GM04504 (cell line): ENCODE measurements at places on chromosomes 11 and 22.

DNA sequence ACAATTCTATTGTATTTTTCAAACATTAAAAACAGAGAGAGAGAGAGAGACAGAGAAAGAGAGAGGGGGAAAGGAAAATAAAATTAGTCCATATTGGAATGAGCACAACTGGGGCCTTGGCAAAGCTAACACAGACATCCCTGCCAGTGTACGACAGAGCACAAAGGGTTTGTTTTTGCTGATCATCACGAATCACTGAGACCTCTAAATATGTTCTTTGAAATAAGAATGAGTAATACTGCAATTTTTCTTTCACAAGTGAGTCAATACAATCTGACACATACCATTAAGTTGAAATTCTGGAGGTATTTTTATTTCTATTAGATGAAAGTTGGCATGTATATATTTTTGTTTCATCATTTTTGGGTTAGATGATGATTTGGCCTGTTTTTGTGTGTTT, 27.0 kb upstream of the LRRC4C start:
- no peak for DNase-seq

DNA sequence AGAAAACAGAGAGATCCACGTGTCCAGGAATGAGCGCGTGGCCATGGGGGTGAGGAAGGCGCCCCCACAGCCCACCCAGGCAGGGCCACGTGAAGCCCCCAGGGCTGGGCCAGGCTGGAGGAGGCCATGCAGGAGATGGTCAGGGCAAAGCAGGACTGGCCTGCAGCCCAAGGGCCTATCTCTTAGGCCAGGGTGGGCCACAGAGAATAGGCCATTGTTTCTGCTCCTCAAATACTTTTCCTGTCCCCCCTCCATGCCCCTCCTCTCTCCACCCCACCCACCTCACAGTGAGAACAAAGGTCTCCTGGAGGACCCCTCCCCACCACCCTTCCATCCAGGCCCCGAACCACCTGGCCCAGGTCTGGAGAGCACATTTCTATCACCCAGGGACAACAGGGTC, 8.3 kb upstream of the CDC42EP1 start:
- DNase-seq, result no peak

DNA sequence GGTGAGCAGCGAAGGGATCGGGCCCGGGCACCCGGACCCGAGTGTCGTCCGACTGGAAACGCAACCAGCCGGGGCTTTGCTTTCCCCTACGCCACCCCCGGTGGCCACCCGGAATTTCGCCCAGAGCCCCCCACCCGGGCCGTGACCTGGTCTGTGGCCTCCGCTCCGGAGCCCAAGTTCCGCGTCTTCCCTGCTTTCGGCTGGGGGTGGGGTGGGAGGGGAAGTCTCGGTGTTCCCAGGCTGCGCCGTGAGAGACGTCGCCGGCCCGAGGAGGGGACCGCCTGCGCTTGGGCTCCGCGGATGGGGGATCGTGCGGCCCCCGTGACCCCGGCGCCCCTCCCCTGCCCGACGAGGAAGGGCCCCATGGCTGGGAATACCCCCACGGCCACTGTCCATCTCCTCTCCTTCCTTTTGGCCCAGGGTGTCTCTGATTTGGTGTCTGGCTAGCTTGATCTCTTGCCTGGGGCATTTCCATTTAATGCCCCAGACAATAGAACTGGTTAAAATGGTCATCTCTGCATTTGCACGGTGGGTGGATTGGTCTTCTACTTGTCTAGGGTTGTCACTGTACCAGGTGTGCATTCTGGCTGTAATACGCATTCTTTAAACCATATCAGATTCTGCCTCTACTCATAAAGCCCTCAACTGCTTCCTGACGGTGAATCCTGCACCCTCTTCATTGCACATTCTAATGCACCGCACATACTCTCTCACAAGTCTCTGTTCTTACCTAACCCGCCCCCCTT, 789 bp downstream of the SIK2 start:
- no peak for DNase-seq

GRCh38 chr11:31882951-31883392, 71.8 kb upstream of the PAX6 start:
- no peak for DNase-seq

DNA sequence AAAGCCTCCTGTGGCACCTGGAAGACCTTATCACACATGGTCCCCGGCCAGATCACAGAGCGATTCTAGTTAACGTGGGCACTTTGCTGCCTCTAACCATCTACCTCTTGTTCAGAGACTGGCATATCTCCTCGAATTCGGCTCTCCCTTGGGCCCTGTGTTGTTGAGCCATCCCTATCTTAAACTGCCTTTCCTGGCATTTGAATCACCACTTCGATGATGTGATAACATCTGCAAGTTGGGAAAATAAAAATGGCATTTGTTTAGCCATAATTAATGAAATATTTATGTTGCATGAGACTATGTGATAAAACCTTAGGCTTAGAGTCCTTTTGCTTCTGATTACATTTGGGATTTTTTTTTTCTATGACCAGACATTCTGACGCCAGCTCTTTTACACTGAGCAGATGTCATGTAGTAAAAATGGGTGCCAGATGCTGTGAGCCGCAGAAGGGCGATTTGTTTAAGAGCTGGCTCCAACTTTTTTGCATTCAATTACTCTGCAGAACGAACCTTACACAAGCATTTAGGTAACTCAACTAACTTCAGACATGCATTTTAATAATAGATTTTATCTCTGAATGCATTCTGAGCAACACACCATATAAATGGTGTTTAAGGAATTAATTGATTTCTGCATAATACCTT, 58.5 kb upstream of the PARVA start:
- peak; percentile 83 for DNase-seq

GRCh38 chr22:30252411-30253204, 6.0 kb upstream of the LIF start:
- DNase-seq, result no peak

- DNase-seq, result no peak
Measured at GRCh38 chr11:94504689-94505293, 7.5 kb upstream of the C11orf97 start.

DNA sequence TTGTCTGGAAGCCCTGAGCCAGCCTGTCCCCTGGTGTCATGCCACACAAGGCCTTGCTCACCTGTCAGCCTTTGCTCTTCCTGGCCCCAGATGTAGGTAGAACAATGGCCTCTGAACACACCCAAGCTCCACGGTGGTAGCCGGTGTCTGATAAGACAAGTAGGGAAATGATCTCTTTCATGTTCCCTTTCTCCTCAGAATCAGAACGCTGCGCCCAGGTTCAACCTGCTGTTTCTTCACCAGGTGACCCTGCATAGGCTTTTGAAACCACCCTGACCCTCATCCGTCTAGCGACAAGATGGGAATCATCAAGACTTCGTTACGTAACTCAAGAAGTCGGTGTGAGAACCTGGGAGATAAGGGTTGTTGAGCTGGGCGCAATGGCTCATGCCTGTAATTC, 28.7 kb upstream of the YWHAH start:
- DNase-seq, result no peak

DNA sequence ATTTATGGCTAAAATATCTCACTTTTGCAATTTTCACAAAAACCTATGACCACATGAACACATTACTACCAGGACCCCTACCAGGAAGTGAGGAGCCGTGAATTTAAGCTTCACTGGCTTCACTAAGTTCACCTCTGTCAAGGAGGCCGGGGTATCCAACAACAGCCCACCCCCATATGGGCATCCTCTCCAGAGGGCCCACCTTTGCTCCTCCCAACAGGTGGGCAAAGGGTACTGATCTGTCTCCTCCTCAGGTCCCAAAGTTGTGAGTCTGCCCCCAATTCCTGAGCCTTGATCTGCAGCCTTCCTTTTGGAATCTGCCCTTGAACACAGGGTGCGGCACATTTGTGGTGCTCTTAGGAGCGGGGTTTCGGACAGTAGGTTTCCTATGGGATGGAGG, 66.9 kb downstream of the OTOG start:
- no peak for DNase-seq

DNA sequence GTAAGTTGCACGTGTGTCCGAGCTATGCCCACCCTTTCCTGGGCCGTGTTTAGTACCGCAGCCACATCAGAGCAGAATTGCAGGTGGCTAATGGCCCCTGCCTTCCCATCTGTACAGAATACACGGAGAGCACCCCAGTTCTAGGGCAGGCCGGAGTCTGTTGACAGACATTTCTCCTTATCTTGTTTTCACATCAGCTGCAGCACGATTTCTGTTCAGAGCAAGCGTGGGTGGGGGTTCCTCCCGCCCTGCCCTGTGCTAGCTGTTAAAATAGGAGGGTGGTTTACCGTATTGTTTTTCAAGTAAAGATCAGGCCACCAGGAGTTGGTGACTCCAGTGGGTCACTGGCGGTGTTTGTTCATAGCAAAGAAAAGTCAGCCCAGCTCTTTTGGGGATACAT, 41.1 kb downstream of the UBASH3B start:
- no peak for DNase-seq

- DNase-seq, result no peak
Measured at GRCh38 chr11:6911948-6912347, 8.9 kb upstream of the OR2D3 start.

DNA sequence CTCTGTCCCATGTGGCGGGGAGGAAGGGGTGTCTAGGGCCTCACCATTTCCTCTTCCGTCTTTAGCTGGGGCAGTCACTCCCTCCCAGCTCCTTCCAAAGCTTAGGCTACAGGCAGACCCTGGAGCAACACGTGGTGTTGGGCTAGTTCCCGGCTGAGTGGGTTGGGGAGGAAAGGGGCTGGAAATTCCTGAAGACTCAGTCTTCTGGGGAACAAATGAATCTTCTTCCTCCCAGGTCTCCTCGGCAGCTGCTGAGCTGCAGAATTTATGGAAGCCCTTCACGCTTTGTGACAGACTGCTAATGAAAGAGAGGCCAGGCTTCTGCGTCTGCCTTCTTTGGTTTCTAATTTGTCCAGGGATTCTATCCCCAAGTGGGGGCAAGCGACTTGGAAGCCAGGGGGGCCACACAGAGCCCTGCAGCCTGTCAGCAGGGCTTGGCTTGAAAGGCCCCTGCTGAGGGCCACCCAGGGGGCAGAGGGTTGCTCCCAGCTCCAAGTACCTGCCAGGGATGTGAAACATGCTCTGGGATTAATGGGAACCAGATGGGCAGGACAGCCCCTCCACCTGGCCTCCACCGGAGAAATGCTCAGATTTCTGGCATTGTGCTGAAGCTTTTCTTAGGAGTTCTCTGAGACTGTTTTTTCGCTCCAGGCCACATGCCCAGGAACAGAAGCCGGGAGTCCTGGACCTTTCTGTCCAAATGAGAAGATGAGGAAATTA, 123.1 kb downstream of the PKNOX2 start:
- no peak for DNase-seq

DNA sequence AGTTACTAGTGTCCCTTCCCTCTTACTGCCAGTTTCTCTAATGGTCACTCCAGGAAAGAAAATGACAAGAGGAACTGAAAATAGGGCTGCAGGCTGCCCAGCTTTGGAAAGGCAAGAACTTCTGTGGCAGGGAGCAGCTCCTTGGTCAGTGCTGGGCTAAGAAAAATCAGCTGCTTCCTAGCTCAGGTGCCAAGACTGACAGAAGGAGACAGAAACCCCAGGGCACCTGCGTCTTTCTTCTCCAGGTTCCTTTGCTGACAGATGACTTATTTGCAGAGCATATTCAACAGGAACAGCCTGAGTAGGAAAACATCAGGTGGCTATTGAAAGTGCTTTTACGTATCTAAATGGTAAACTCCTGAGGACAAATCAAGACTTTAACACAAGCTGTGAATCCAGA, 25.4 kb downstream of the MAML2 start:
- DNase-seq, result no peak

DNA sequence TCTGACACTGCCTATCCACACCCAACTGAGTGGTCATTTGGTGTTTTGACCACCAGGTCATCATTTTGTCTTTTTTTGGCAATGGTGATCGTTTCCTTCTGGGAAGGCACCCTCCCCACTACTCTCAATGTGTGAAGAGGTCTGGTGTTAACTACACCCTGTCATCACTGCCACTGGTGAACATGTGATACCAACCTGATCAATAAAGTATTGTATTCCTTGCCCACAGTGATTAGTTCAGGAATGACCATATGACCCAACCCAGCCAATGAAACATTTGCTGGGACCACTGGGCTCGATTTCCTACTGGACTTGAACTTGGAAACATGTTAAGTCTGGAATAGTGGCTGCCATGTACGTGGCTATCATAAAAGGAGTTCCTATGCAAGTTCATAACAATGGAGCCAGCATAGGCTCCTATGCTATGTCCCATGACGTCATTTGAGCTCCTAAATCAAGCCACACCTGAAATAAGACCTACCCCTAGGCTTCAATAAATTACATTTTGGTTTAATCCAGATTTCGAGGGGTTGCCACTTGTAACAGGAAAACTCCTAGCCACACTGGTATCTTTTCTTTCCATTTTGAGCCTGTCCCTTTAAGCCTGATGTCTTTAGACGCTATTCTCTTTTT, 51.1 kb downstream of the CHST1 start:
- DNase-seq, result no peak

DNA sequence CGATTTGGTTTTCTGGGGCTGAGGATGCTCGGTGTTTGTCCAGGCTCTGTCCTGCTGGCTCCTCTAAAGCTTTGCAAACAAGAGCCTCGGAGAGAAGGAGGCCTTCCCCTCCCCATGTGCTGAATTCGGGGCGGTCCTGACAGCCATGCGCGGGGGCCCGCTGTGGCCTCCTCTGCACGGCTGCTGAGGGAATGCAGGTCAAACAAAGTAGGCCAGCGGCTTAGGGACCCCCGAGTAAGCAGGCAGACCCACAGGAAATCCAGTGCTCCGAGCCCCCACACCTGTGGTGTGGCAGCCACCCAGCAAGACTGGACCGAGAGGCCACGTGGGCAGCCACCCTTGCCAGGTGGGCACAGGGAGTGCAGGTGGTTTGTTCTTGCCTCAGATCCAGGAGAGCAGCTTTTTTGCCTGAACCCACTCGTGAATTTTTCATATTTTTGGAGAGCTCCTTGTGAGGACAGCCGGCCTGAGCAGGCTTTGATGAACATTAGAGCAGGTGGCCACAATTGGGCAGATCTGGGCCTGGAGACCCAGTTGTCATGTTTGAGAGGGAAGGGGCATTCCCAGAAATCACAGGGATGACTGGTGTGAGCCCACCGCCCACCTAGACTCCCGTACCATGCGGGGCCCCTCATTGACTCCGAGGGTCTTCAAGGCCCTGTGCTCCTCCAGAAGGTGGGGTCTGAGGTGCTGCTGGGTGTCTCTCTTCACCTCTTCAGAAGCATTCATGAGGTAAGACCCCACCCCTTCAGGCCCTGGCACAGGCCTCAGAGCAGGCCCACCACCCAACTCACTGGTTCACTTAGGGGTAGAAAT, 43.0 kb upstream of the KCNQ1OT1 start:
- no peak for DNase-seq

DNA sequence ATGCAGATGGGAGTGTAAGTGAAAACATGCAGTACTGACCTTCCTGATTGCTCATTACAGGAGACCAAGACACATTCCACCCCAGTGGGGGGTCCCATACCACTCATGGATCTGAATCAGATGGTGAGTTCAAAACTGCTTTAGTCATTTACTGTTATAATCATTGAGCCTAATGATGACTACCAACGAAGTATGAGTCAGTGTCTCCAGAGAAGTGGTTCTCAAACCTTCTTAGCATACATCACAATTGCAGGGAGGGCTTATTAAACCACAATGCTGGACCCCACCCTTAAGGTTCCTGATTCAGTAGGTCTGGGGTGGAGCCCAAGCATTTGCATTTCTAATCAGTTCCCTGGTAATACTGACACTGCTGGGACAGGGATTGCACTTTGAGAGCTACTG, 75.8 kb downstream of the CD44 start:
- peak; percentile 85 for DNase-seq
